ENCODE measurements at places on chromosomes 6 and 20.
A peak's percentile ranks its signal among the peaks of the same experiment; 100 is the strongest.

DNA sequence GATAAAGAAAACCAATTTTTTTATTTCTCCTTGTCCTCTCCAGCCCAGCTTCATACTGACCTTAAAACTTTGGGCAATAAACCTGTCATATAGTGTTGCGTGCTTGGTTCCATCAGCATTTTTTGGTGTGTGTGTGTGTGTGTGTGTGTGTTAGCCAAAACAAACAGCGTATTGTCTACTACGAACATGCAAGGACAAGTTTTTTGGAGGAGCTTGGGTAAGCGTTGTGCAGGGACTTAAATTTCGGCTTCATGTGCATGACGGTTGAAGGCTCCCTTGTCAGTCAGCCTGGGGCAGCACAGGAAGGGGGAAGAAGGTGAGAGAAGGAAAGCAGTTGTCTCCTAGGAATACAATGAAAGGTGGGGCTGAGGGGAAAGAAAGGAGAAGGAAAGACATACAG, 62.0 kb upstream of the PAX1 start:
- DNase-seq, result no peak

DNA sequence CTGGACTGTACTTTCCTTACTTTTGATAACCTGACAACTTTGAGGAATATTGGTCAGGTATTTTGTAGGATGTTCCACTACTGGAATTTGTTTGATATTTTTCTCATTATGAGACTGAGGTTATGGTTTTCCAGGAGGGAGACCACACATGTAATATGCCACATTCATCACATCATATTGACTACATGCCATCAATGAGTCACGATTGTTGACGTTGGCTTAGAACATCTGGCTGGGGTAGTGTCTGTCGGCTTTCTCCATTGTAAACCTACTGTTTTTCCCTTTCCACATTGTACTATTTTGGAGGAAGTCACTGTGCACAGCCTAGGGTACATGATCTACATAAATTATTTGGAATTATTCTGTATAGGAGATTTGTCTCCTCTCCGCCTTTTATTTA, 1.4 kb upstream of the STX11 start:
- no peak for DNase-seq

- DNase-seq, result no peak
Measured at GRCh38 chr20:14199111-14199510, 138.3 kb downstream of the FLRT3 start.

GRCh38 chr20:16258766-16259165, 314.5 kb downstream of the KIF16B start:
- no peak for DNase-seq

DNA sequence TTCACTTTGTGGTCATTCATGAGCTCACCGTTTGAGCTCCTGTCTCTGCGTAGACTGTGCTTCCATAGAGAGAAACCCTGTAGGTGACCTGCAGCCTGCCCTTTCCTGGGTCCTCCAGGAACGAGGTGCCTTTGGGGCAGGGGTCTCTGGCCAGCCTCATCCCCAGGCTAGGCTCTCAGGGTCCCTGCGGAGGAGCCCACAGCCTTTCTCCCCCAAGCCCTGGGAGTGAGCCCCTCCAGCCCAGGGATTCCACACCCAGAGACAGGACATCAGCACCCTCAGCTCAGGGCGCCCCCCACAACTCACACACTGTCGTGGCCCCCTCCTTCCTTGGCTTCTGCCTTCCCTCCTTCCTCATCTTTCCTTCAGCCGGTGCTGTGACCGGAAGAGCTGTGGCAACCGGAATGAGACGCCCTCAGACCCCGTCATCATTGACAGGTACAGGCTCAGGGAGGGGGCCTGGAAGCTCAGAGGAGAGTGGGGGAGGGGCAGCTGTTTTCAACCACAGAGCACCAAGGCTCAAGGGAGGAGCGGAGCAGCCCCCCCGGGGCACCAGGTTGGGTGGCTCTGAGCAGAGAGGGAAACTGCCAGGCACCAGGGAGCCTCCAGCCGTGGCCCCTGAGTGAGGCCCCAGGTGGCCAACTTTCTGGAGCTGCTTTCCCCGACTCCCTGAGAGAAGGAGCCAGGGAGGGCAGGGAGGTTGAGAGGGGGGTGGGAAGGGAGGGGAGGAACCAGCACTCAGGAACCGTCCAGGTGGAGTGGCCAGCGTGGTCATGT, 16.8 kb downstream of the EBF4 start:
- no peak for DNase-seq

- DNase-seq, result no peak
Measured at GRCh38 chr20:11496380-11496779, 421.3 kb upstream of the BTBD3 start.

DNA sequence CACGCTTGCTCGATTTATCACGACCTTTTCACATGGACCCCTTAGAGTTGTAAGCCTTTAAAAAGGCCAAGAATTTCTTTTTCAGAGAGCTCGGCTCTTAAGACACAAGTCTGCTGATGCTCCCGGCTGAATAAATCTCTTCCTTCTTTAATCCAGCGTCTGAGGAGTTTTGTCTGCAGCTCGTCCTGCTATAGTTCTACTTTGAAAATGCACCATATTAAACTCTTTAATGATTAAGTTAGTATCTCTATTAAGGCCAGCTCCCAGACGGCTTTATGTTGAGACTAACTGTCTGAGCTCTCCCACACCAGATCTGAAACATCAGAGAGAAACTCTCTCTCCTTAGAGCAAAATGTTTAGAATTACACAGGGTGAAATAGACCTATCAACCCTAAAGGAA, 18.0 kb upstream of the GSTA3 start:
- DNase-seq, result no peak

DNA sequence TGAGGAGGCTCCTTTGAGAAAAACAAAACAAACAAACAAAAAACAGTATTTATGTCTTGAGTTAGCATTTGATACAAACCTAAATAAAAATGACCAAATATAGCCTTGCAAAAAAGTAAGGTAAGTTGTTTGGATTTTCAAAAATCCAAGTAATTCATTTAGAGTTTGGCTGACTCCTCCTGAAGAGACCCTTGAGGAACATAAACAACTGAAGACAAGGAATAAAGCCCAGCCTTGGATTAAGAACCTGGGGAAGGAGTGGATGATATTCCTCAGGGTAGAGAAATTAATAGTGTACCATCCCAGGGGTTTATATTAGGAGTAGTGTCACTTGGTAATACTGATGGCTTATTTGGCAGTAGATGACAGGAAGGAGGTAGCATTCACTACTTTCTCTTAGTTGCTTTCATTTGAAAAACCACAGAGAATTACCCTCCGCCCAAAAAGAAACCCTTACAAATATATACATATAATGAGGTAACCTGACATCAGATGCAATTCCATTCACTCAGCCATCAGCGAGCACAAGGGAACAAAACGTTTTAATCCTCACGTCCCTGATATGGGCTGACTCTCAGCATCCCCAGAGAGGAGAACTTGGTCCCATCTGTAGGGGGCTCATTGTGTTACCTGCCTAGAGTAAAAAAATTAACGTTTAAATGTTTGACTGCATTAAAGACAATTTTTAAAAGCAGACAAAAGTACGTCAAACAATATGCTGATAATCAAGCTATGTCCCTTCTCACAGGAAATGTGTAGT, 57.0 kb downstream of the SOBP start:
- DNase-seq, result no peak

DNA sequence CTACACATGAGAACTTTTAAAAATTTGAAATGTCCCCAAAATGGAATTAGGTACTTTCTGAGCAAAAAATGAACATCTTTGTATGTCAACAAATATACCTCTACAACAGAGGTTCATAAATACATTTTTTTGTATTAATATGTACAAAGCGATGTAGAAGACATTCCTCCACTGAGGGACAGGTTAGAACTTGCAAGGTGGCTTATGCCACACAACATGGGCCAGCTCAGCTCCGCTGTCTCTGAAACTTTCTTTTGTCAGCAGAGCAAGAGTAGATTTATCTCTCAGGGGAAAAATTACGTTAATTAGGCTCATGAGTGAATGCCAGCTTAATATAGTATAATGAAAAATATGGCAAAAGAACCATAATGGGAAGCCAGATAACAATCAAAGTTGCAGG, 10.6 kb upstream of the TMEM242 start:
- no peak for DNase-seq

GRCh38 chr6:111604259-111605099, 1.2 kb downstream of the TRAF3IP2 start:
- DNase-seq, result no peak

- no peak for DNase-seq
Measured at GRCh38 chr20:15332711-15333160, 995.3 kb upstream of the FLRT3 start.

GRCh38 chr20:23546435-23547144, 21.7 kb downstream of the CST9L start:
- no peak for DNase-seq

DNA sequence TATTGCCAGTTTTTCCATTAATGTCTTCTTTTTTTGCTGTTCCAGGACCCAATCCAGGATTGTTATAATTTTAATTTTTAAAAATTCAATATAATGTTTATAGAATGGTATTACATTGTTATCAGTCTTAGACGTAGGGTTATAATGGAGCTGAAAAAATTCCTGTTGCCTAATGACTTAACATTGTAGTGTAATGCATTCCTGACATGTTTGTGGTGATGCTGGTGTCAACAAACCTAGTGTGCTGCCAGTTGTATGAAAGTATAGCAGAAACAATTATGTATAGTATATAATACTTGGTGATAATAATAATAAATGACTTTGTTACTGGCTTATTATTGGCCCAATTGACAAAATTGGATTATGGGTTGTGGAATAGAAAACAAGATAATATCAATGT, 30.4 kb downstream of the KIZ start:
- DNase-seq, result no peak

- no peak for DNase-seq
Measured at GRCh38 chr6:30885481-30885998, 1.2 kb downstream of the DDR1 start.

DNA sequence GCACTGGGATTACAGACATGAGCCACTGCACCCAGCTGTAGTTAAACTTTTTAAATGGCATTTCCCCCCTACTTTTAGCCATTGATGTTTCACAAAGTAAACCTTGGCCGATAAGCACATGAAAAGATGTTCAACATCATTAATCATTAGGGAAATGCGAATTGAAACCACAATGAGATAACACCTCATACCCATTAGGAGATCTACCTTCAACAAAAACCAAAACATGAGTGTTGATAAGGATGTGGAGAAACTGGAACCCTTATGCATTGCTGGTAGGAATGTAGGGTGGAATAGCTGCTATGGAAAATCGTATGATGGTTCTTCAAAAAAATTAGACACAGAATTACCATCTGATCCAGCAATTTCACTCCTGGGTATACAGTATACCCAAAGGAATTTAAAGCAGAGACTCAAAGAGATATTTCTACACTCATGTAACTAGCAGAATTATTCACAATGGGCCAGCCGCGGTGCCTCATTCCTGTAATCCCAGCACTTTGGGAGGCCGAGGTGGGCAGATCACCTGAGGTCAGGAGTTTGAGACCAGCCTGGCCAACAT, 286.5 kb upstream of the JARID2 start:
- DNase-seq, result no peak

GRCh38 chr6:53894091-53894490, 99.3 kb downstream of the LRRC1 start:
- DNase-seq, result peak; percentile 82

- no peak for DNase-seq
Measured at GRCh38 chr20:1757072-1757471, 99.5 kb upstream of the SIRPG start.

- no peak for DNase-seq
Measured at GRCh38 chr6:156687789-156688619, 89.2 kb upstream of the ARID1B start.

GRCh38 chr6:72238900-72239299, 352.6 kb downstream of the RIMS1 start:
- DNase-seq, result no peak

- DNase-seq, result no peak
Measured at GRCh38 chr20:17320456-17320855, 93.6 kb downstream of the PCSK2 start.

- DNase-seq, result no peak
Measured at GRCh38 chr6:106173124-106173879, 87.2 kb downstream of the PRDM1 start.

GRCh38 chr20:10242166-10242565, 23.5 kb downstream of the SNAP25 start:
- no peak for DNase-seq

DNA sequence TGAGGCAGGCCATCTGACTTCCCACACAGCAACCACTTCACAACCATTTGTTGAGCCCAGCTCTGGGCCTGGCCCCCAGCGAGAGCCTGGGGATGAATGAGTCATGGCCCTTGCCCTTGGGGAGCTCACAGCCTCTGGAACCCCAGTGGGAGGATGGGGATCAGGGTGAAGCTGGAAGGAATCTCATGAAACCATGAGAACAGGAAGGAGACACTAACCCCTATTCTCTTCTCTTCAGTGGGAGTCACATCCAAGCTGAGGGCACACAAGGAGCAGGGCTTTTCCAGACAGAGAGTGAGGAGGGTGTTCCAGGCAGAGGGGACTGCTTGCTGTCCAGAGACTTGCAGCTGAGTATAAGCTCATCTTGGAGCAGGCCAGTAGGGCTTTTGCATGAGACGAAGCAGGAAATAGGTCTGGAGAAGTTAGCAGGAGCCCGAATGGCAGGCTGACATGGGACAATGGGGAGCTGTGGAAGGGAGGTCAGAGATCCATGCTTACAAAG, 7.5 kb downstream of the FOXS1 start:
- DNase-seq, result no peak

DNA sequence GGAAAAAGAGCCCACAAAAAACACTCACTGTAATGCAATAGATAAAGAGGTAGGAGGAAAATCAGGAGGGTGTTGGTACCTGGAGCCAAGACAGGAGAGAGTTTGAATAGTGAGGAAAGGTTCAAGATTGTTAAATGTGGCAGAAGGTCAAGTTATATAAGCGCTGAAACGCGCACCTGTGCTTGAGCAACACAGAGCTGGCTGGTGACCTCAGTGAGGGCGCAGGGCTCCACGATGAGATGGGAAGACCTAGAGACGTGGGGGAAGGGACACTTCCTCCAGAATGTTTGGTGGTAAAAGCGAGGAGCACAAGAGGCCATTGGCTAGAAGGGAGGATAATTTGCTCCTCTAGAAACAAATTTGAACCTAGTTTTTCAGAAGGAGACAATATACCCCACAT, 4.2 kb upstream of the PPP1R14C start:
- no peak for DNase-seq

GRCh38 chr6:119476024-119476423, 126.5 kb upstream of the MAN1A1 start:
- DNase-seq, result no peak

DNA sequence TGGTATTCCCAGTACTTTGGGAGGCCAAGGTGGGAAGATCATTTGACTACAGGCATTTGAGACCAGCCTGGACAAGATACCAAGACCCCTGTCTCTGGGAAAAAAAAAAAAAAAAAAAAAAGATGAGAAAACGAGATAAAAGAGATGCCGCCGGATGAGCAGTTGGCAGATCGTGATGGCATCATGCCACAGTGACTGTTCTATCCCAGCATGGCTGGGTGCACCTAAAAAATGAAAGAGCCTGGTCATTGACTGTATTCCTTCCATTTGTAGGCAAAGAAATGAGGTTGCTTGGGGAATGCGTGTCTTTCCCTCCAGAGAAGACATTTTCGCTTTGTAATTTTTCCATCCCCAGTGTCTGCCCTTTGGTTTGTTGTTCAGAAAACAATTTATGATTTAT, 12.9 kb downstream of the AKAP12 start:
- no peak for DNase-seq

- no peak for DNase-seq
Measured at GRCh38 chr6:52186480-52186879, 305 bp downstream of the IL17A start.
